ENCODE measurements at places on chromosomes 1 and 21. TPM values are rescaled to one million over a fixed set of nuclear protein-coding genes. Genes with fewer than 3 reads are reported as not detected.

DNA sequence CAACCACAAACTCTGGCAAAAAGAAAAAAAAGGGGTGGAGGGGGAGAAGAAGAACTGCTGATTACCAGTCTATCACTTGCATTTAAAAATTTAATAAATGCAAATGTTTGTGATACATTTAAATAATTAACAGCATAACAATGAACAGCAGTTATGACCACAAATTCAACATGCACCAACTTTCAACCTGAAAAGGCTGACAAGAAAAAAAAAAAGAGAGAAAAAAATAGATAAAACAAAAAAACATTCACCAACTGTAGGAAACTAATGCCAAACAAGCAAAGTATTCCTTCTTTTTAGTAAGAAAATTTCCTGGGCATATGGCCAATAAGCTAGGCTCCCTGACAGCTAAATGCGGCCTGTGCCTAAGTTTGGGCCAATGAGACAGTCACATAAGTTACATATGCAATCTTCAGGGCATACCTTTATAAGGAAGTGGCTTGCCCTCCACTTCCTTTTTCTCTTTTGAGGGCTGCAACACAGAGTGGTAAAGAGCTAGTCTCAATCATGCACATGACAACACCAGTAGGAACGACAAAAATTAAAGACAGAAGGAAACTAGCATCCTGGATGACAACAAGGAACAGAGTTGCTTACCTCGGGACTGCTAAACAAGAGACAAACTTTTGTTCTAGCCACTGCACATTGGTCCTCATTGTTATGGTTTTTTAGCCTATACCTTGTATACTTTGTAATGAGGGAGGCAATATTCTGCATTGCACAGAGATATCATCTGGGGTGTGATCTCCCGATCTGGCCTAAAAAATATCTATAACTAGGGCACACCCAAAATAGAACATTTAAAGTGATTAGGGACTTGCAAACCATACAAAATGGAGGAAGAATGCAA lies 24.2 kb upstream of the PHTF1 start:
- peak; percentile 43 for DNase-seq

DNA sequence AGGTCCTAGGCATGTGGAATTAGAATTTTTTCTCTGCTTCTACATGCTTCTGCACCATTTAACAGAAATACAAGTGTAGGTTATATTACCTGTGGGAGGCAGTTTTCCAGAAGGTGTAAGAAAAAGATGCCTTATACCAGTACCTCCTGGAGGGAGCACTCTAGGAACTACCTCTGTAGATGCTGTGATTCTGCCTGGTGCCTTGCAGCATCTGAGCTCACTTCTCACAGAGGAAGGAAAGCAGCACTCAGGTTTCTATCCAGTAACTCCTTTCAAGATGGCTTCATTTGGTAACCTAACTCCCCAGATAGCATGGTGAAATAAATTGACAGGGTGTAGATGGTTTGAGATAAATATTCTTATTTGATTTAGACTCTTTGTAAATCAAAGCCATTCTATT lies 50.3 kb downstream of the GIPC2 start:
- no peak for DNase-seq

Gene SPRR1B
- total RNA-seq, result 0.39 TPM

Gene PALMD
- 0.41 TPM for total RNA-seq

DNA sequence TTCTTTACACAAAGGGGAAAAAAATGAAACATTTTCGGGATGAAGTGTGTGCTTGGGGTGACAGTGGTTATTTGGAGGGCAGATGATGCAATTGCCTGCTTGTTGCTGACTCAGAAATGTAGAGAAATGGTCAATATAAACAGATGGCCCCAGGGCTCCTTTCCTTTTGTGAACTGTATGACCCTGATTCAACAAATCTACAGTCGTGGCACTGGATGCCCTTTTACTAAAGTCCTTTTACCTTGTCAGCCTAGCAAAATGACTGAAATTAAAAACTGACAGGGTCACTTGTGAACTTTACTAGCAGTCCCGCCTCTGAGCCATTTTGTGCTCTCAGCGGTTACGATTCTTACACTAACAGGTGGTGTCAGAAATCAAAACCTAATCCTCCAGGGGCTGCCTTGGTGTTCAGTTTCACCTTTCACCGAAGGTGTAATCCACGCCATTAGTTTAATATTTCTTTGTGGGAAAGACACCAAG lies 49.8 kb downstream of the GREM2 start:
- DNase-seq, result peak; percentile 32

Gene HOOK1
- total RNA-seq, result 1.7 TPM

DNA sequence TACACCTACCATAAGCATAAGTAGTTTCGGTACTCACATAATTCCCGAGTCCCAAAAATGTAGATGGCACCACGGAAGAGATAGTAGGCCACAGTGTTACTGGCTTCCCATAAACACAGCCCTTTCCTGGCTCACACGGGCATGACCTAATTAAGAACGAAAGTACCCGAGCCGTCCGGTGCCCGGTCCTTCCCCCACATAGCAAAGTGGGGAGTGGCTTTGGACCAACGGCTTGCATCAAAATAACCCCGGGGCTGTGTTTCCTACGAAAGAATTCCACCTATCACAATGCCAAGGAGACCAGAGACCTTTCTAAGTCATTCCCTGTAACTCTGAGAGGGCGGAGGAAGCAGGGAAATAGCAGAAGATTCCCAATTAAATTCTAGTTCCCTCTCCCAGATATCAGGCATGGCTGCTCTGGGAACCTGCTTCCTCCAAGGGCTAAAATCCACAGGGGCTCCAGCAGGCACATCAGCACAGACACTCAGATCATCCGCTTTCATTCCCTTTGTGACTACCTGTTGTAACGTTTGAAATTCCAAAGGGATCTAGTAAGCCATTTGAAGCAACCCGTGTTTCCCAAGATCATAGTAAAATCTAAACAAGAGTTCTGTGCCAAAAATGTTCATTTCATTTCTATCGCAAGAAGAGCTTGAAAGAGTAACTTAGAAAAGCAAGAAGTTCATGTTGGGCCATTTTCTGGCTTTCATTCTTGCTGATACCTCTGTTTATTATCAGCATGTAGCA lies at the start of gene TMPRSS3:
Gene TMPRSS3 (minus strand): TSS at position 148 of the 747 bp plus-strand sequence. CDS start 635 bp downstream, outside the sequence.
- DNase-seq, result no peak

Gene ERVH48-1
- 0.55 TPM for total RNA-seq

Gene SLAMF7
- total RNA-seq, result 0.32 TPM

DNA sequence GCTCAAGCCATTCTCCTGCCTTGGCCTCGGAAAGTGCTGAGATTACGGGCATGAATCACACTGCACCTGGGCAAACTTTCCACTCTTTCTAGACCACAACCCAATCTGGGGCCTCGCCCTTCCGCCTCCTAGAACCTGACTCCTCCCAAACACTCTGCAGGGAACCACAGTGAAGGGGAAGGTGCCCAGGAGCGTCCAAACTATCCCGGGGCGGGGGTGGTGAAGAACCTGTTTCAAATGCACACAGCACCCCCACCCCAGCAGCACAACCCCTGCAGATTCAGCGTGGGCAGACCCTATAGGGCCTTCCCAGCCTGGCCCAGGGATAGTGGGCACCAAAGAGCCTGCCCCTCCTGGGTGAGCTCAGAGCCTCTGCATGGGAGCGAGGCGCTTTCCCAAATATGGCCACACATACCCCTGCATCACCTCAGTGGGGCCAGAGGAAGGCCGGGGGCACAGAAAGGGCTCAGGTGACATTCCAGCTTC lies 86.9 kb downstream of the STUM start:
- no peak for DNase-seq

GRCh38 chr1:19960591-19960990 lies 18.8 kb downstream of the PLA2G2A start:
- DNase-seq, result no peak

Gene OR2T4
- total RNA-seq, result not detected

Gene LCE6A
- not detected for total RNA-seq

GRCh38 chr1:99004861-99005442 lies at the start of gene PLPPR5:
PLPPR5 (minus strand) TSS chr1:99004861; CDS start chr1:99004671, 190 bp downstream.
- no peak for DNase-seq

GRCh38 chr1:162681122-162681436 lies 48.8 kb downstream of the DDR2 start:
- no peak for DNase-seq

GRCh38 chr1:201708085-201708512 lies 120.9 kb upstream of the IPO9 start:
- peak; percentile 68 for DNase-seq

DNA sequence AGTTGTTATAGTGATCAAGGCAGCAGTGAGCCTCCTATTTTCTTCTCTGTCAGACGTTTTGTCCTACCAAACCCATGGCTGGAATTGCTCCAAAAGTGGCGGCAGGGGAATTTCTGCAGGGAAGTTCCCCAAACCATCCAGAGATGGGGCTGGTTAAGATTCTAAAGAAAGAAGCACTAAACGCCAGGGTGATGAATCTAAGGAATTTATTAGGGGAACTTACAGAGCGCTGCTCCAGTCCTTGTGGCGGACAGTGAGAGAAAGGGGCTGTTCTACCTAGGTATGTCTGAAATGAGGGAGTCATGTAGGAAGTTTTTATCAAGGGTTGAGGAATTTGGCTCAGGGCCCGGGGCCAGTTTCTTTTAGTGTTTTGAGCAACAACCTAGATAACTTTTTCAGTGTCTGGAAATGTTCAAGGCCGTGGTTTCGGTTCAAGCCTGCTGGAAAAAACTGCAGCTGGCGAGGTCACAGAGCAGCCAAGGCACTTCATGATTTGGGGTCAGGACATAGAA lies 222.4 kb upstream of the B3GALT2 start:
- peak; percentile 95 for DNase-seq

GRCh38 chr1:92901699-92902405 lies 59.4 kb downstream of the DIPK1A start:
- no peak for DNase-seq

DNA sequence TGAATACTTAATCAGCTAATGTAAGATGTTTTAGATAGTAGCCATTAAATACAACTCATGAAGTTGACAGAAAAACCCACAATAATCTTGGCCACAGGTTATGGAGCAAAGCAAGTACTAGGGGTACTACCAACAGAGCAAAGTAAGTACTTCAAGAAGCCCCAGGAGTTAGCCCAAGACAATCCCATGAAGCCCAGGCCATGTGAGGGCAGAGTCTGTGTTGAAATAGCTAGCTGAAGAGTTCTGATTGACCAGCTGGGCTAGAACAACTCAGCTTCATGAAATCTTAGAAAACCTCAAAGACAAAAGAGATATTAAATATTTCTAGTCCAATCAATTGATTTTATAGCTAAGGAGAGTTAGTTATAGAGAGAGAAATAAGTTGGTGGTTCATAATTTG lies 212.9 kb upstream of the HOOK1 start:
- DNase-seq, result no peak

Gene PLA2G2A
- not detected for total RNA-seq

Gene PLA2G2D
- total RNA-seq, result not detected

DNA sequence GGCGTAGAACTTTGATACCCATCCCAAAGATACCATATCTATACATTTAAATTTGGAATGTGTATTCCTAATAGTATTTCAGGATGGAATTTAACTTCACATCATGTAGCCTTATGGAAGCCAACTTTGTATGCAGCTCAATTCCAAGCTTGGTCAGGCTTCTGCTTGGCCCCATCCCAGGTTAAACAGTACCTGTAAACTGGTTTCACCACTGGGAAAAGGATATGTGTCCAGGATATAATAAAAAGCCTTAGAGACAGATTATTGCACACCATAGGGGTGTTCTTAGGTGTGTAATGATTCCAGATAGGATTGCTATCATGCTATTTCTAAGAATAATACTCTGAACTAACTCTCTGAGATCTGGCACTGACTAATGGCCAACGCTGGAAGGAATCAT lies 28.1 kb downstream of the ADAM30 start:
- no peak for DNase-seq

GRCh38 chr1:179146911-179147310 lies 65.0 kb downstream of the TOR3A start:
- no peak for DNase-seq

GRCh38 chr1:165635823-165636222 lies 4.8 kb downstream of the MGST3 start:
- DNase-seq, result no peak

Data from astrocyte (in vitro differentiated cells and primary cell).